ENCODE measurements at places on chromosomes 3 and 15.
A peak's percentile ranks its signal among the peaks of the same experiment; 100 is the strongest.

DNA sequence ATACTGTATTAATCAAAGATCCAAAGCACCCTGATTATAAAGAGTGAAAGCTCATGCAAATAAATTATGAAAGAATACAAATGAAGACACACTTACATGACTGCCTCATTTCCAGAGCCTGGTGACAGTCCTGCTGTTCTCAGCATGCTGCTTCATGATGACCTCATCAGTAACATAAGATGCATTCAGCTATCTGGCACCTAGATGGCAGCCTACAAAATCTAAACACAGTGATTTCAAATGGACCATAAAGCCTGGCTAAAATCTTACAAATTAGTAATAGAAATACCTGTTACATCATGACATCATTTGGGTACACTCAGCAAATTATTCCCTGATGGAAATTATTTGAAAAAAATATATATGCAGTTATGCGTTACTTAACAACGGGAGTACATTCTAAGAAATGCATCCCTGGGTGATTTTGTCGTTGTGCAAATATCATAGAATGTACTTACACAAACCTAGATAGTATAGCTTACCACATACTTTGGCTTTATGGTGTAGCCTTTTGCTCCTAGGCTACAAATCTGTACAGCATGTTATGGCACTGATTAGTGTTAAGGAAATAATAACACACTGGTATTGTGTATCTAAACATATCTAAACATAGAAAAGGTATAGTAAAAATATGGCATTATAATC, 207.2 kb downstream of the EPHA3 start:
- peak; percentile 15 for DNase-seq

- DNase-seq, result peak; percentile 52
These were observed 75.2 kb downstream of the NEO1 start for GRCh38 chr15:73127302-73127936.

DNA sequence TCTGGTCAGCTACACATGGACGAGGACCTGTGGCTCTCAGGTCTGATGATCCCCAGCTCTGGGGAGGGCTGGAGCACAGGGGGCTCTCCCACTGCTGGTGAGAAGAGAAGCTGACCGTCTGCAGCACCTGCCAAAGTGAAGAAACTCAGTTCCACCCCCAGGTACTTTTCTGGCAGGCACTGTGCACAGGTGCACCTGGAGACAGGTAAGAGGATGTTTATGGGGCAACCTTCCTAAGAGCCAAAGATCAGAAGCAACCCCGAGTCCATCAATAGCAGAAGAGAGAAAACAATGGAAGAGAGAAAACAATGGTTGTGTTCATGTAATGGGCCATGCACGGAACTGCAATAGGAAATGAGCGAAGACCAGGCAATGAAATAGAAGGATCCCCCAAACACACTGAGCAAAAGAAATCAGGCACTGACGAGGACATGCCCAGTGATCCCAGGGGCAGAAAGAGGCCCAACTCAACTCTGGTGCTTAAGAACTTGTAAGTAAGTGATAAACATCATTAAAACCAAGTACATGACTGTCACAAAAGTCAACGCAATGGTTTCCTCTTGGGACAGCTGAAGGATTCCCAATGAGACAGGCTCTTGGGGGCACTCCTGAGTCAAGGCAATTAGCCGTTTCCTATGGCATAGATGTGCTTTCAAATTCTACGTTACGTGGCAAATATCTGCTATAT, 95.0 kb upstream of the ALDH1A3 start:
- DNase-seq, result no peak

DNA sequence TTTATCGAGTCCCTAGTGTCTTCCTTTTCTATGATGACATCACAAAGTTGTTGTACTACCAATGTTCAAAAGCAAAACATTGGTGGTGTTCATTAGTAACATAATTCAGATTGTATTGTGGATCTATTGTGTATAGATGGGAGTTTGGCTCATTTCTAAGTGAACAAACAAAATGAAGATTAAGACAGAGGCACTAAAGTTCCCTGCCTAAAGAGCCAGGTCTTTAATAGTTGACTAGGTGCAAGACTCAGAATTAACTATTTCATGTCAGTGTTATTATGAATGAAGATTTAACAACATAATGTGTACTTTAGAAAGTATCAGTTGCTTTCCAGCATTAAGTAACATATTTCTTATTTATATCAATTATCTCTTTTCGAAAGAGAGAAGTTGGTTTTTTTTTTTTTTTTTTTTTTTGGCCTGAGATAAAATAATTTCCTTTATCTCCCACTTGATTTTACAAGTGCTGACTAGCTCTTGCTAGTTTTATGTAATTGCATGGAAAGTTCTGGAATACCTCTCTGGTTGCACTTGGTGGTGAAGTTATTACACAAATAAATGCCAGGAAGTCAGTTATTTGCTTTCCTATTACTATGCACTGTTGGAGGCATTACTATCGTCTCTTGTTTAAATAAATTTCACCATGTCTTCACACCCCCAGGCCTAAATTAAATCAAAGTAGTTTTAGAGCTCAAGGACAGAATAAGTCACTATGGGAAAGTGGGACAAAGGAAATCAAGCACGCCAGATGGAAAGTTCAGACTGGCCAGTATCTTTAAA, 48.7 kb downstream of the NAALADL2 start:
- DNase-seq, result no peak

GRCh38 chr15:38612159-38612863, 47.7 kb upstream of the RASGRP1 start:
- DNase-seq, result no peak

DNA sequence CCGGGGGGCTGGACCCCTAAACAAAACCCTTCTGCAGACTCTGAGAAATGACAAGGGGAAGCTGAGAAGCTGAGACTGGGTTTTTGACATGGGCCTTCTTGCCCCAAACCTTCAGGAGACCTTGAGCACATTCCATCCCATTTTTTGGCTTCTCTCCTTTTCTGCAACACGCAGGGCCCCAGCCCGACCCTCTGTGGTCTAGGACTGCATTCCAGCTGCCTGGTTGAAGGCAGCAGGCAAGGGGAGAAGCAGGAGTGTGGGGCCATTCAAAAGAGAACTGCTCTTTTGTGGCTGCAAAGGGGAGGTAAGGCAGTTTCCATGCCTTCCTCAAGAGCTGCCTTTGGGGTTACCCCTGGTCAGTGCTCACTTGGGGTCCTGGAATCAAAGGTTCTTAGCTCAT, 263.0 kb downstream of the TLE3 start:
- peak; percentile 34 for DNase-seq

DNA sequence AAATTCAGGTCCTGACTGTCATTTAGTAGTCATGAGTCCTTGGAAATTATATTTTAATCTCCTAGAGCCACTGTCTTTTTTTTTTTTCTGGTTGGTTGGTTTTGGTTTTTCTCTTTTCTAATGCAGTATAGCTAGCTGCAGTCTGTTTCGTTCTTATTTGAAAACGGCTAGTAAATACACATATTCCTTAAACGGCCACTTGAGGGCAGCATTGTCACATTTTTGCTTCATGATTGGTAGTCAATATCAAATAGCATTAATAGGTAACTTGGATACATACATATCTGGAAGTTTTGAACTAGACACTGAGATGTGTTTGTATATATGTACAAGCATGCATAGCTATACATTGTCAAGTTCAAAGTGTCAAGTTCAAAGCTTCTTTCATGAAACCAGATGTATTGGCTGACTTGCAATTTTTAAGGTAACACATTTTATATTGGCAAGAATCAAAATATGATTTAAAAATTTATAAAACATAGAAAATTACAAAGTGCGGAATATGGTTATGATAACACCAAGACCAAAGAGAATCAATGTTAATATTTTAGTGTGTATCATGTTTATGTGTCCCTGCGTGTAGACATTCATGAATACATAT, 22.5 kb downstream of the GABRA5 start:
- peak; percentile 46 for DNase-seq

GRCh38 chr15:88021601-88022000, 234.9 kb downstream of the NTRK3 start:
- no peak for DNase-seq

DNA sequence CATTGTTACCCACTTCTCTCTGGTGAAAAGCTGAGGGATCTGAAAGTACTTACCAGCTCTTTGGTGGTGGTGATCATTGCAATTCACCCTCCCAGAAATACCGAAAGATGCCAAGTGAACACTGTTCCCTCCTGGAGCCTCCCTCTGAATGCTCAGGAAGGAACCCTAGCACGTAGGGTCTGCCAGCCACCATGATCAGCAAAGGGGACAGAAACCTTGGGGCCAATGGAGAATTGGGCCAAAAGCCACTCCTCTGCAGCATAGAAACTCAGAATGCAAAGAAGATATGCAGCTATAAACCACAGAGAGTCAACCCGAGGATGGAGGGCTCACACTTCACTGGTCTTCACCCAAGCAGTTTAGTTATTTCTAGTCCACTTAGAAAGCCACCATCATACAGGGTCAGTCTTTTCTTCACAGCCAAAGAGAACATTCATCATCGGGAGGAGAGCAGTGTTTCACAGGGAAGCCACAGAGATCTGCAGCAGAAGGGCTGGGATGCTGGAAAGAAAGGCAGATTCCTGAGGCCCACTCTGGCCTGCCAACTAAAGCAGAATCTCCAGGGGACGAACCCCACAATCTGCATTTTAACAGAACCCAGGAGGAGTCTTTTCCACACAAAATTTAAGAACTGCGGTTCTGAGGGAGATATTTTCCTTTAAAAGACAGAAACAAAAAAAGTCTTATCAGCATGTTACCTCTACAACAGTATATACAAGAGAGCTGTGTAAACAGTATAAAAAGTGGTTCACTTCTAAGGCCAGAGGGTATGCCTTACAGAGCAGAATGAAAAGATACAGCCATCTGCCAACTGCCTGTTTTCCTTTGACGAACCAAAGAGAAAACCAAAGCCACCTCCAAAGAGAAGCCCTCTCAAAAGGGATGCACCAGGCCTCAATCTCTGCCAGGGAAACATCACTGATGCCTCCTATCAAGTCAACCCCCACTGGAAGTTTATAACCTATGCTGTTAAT, 11.3 kb downstream of the TBC1D2B start:
- peak; percentile 26 for DNase-seq

DNA sequence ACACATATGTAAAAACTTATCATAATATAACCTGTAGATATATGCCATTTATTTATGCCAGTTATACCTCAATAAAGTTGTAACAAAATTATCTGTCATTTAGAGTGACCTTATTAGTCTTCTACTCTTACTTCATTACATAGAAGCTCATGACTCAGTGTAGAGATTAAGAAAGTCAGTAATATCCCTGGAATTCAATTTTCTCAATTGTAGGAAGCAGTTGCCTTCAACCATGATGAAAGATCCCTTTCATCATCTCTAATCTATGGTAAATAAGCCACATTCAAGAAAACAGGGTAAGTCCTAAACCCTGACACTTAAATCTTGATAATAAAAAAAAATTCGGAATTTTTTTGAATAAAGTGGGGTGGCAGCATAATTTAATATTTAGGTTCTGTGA, 216.5 kb upstream of the PEX5L start:
- DNase-seq, result no peak

DNA sequence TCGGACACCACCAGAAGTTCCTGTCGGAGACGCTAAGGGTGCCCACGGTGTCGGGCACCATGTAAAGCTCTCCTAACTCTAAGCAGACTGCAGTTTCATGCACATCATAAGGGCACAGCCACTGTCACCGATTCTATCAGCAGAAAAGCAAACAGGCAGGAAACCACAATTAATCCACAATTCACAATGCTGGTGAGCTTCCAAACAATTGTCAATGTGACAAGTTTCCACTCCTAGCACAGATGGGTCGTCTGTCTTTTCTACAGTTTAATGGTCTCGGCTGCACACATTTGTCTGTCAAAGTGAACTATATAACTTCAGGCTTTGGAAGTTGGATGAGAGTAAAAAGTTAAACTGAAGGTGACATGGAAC, 8.8 kb upstream of the OCA2 start:
- no peak for DNase-seq

- DNase-seq, result no peak
These were observed 87.4 kb downstream of the RAD18 start for GRCh38 chr3:8875836-8876235.

GRCh38 chr15:85026304-85027032, 44.8 kb downstream of the PDE8A start:
- DNase-seq, result no peak

GRCh38 chr15:81910355-81911021, 135.3 kb downstream of the MEX3B start:
- no peak for DNase-seq

GRCh38 chr3:43953814-43954692, 263.3 kb downstream of the ABHD5 start:
- peak; percentile 79 for DNase-seq

- DNase-seq, result no peak
These were observed 5.2 kb downstream of the SIAH2 start for GRCh38 chr3:150757768-150758167.

DNA sequence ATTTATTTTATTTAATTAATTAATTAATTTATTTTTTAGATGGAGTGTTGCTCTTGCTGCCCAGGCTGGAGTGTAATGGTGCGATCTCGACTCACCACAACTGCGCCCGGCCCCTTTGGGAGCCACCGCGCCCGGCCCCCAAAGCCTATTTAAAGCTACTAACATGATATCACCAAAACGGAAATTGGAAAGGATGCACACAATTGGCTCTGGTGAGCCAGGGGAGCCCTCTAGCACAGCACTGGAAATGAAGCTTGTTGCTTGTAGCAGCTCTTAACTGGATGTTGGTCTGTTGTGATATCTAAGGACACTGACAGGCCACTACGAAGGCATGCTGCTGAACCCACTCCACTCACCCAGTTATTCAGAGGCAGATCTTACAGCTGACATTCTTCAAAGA, 104.5 kb downstream of the IGF2BP2 start:
- DNase-seq, result no peak

GRCh38 chr15:40873694-40874561, at the start of gene RHOV:
TSS of gene RHOV (minus strand) at chr15:40874234. CDS start at chr15:40874139, 95 bp downstream.
- DNase-seq, result peak; percentile 69

DNA sequence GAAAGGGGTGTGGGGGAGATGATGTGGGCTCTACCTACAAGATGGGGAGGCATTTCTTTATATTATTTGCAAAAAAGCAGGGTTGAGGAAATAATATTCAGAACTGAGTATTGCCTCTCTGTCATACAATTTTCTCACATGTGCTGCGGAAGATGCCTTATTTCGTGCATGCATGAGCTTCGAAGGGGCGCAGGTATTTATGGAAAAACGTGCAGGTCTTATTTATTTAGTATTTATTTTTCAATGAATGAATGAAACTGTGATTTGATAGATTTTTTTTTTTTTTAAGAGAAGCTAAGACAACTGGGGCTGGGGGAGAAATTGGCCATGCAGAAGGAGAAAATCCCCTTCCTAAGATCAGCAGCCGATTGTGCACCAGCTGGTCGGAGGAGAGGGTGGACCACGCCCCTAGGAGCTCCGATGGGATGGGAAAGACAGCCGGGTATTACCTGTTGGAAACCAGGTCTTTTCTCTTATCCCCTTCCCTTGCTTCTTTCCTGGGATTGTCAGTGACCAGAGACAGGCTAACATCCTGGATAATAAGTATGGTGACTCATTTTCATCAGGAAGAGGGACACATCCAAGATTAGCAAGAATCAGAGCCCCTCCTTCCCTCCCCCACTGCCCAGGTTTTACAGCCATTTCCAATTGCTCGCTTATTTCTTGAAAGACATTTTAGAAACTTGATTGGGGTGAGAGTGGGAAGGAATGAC, 875 bp downstream of the GAP43 start:
- no peak for DNase-seq

Measured in AG20443 (cell line).